ENCODE measurements at places on chromosomes 4 and X.

DNA sequence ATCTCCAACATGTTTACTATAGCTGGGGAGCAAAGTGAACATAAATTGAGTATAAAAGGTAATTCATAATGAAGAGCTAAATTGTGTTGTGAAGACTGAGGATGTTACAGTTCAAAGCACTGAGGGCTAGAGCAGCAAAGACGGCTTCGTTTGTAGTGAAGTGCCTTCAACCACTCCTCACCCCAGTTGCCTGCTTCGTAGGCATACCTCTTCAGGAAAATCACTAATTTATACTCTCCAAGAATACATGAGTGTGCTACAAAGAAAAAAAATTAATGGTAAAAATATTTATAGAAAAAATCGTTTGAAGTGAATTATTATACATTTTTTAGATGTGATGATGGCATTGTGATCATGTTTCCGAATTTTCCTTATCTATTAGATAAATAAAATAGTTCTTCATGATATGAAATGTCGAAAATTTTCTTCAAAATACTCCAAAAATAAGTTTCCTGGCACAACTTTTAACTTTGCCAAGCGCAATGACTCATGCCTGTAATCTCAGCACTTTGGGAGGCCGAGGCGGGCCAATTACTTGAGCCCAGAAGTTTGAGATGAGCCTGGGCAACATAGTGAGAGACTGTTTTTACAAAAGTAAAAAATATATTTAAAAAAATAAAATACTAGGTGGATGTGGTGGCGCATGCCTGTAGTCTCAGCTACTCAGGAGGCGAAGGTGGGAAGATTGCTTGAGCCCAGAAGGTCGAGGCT is 41.6 kb downstream of the ZFP42 start:
- DNase-seq, result no peak

DNA sequence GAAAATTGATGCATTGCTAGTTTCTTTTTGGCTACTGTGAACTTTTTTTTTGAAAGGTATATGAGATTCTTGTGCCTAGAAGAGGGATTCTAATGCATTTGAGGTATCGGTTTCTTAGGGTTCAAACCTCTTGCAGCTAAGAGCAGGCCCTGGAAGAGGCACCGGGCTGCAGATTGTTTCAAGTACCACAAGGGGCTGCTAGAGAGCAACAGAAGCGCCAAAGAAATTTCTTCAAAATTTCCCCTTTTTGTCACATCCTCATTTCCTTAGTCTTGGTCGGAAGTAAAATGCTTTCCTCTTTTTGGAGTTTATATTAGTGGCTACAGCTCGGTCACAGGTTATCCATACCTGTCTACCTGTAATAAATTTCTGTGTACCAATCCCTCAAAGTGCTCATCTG is 89.8 kb downstream of the PDGFRA start:
- no peak for DNase-seq

DNA sequence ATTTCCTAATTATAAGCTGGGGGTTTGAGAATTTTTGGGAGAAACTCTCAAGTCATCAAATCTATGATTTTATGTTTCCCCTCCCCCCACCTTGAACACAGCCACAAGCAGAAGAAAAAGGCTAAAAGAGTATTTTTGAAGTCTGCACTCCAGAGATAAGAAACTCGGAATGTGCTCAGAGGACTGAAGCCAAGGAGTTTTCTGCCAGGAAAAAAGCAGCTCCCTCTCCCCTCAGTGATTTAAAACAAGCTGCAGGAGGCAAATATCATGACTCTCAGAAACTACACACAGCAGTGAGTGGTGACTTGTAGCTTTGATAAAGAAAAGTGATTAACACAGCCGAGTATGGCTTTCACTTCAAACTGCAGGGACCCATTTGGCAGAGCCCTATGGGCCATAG is 800.2 kb upstream of the FTHL17 start:
- DNase-seq, result no peak

DNA sequence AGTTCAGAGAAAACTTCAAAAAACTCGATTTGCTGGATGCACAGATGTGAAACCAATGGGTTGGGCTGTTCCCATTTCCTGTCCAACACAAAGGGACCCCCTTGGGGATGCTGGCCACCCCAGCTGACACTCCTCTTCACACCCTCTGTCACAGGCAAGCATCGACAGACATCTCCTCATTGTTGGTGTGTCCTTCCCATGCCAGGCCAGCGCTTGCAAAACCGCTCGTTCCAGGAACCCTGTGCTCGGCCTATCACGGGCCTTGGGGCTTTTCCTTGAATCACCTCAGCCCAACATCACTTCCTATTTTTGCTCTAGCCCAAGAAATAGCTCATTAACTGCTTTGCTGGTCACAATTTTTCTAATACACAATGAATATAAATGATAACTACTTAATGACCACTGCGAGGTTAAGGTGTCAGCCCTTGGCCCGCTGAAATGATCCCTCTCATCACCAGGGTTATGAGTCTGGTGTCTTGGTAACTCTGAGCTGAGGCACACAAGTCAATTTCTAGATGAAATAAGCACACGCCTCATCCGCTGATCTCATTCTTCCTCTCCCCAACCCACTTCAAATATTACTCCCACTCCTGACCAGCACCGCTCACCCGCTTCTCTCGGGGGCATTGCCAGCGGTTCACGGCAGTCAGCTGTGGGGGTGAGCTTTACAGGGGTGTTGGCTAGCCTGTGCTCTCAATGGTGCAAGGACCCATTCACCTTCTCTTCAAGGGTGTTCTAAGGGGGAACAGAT is 32.3 kb downstream of the BCOR start:
- DNase-seq, result no peak

Measured in activated gamma-delta T cell treated with anti-CD3 and anti-CD28 coated beads, Interleukin-2, amount 50 U/mL, for 16 hours (primary cell).